ENCODE measurements at places on chromosomes 12 and 14.

DNA sequence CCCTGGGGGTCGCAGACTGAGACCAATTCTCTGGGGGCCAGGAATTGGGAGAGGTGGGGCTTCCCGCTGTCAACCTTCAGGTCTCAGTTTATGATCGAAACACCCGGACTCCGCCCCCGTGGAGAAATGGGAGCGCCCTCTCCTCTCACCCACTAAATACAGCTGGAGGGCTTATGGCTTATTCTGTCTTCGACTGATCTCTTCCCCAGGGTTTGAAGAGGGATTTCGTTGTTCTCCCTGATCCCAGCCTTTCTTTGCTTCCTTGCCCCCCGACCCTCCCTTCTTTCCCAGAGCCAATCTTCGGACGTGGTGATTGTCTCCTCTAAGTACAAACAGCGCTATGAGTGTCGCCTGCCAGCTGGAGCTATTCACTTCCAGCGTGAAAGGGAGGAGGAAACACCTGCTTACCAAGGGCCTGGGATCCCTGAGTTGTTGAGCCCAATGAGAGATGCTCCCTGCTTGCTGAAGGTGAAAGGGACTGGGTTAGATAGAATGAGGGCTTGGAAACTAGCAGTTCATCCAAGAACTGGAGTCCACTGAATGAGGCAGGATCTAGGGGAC is 607 bp downstream of the OS9 start:
- no peak for DNase-seq

DNA sequence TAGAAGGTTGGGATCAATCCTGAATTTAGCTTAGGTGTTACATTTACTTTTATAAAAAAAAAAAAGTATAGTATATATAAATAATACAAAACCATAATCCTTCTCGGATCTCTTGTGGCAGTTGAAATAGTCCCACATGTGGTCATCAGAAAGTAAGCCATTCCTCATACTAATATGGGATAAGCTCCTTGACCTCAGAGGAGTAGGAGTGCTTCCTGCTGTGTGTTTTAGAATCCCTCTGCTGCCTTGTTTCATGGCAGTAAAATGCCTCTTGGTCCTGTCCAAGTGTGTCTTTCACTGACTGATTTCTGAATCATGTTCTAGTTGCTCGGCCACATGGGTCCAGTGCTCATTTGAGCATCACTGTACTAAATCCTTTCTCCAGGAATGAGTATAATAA is 117.0 kb downstream of the NTN4 start:
- DNase-seq = no peak

GRCh38 chr14:103070971-103071542 is 13.0 kb upstream of the LBHD2 start:
- DNase-seq = no peak

GRCh38 chr14:92471919-92472318 is 41.7 kb upstream of the RIN3 start:
- DNase-seq = no peak

DNA sequence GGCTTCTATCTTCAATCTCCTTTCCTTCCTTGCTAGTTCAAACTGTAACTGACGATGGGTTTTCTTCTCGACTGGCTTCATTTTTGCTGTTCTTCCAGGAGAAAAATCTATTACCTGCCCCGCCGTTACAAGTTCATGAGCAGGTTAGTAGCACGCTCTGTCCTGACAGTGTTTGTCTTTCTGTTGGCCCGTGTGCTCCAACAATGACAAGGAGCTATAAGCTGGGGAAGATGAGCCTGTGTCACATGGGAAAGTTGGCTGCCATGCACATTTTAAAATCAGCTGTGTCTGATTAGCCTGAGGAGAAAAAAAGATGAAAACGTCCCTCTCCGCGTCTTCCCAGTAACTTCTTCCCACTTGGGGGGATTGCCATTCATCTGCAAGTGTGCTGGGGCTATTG is 180.2 kb downstream of the ANO4 start:
- no peak for DNase-seq

DNA sequence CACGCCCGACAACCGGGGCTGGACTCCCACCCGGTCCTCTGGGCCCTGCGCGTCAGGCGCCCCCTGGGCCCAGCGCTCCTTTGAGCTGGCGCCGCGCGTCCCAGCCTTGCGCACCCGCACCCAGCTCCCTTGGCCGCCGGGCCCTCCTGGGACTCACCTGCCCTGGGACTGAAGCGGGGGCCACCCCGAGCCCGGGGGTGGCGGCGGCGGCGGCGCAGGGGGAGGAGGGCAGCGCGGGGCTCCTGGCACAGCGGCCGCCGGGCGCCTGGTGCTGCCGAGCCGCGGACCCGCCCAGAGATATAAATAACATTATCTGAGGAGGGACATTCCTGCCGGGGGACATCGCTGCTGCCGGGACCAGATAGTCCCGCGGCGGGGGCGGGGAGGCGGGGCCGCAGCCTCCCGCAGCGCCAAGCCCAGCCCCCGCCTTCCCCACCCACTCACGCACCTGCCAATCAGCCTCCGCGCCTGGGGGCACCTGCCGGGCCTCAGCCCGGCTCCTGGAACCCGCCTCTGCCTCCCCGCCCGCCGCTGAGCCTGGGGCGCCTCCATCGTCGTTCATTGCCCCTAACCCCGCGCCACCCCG is at the start of gene SPTB:
SPTB (minus strand) TSS at position 273 of the 586 bp plus-strand sequence. CDS start 56,813 bp downstream, outside the sequence.
- peak; percentile 45 for DNase-seq

- no peak for DNase-seq
Observed at GRCh38 chr14:68487805-68488590, 304.9 kb downstream of the ZFP36L1 start.

DNA sequence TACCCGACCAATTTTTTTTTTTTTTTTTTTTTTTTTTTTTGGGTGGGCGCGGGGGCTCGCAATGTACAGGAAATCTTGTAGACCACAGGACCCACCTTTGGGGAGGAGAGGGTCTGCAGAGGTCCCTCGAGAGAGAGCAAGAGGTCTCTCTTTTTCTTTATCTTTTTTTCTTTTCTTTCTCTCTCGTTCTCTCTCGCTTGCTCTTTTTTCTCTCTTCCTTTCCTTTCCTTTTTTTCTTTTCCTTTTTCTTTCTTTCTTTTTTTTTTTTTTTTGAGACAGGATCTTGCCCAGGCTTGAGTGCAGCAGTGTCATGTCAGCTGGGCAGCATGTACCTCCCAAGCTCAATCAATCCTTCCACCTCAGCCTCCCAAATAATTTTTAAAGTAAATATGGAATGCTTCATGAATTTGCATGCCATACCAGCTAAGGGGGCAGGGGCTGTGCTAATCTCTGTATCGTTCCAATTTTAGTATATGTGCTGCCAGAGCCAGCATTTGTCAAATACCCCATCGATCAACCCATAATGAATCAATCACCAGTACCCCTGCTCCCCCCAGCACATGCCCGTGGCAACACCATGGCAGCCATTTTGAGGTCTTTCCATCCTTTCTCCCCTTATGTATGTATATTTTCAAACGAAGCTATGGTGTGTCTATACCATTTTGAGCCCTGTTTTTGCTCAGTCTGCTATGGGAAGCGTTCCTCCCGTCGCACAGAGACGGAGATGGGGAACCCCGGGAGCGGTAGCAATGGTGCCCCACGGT is 9.3 kb downstream of the PAPLN start:
- no peak for DNase-seq

DNA sequence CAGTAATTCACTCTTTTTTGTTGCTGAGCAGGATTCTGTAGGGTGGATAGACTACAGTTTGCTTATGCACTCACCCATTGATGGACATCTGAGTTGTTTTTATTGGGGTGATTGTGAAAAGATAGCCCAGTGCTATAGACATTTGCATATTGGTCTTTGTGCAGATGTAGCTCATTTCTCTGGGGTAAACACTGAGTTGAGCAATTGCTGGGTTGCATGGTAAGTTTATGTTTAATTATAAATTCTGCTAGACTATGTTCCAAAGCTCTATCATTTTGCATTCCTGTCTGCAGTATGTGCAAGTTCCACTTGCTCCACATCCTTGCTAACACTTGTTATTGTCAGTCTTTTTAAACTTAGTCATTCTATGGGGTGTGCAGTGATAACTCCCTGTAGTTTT is 65.4 kb upstream of the RFLNA start:
- DNase-seq = no peak

- no peak for DNase-seq
Observed at GRCh38 chr12:121784460-121784859, 9.0 kb downstream of the RHOF start.

GRCh38 chr12:106987846-106988245 is 900 bp upstream of the MTERF2 start:
- DNase-seq = no peak

DNA sequence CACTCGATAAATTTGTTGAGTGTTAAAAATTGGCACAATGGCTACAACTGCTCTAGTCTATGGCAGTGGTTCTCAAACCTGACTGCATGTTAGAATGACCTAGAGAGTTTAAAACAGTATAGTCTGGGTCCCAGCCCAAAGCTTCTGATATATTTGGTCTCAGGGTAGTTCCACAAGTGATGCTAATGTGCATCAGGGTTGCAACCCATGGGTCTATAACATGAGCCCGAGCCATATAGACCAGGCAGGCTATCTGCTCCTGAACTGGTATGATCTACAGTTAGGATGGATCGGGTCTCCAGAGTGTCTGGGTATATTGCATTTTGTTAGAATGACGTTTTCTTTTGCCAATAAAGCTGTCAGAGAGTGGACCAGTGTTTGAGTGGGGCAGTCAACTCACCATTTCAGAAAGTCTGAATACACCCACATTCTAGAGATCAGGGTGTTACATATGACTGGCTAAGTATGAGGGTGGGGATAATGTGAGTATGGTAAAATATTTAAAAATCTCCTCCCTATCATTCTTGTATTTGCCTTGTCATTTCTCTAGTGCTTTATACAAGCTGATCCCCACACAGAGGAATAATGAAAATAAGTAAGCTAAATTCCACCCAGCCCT is 80.9 kb downstream of the FRMD6 start:
- no peak for DNase-seq

GRCh38 chr14:26775765-26776563 is 178.1 kb upstream of the NOVA1 start:
- DNase-seq = no peak

DNA sequence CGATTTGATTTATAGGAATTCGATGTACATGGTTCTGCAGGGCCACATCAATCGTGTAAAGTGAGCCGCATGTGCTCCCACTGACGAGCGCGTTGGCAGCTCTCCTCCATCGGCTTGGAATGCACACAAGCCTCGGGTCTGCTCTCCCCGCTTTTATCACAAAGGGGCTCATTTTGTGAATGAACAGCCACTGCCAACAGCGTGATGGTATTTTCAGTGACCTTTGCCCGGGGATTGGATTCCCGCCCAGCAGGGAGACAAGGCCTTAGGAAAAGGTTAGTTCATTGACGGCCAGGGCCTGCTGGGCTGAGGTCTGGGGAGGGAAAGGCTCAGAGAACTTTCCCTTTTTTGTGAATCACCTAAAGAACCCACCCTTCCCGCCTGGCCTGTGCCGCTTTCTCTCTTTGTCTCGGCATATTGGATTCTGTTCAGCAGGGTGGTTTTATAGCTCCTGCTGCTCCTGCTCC is 232.1 kb downstream of the MSRB3 start:
- DNase-seq = no peak

- no peak for DNase-seq
Observed at GRCh38 chr14:54046250-54046649, 89.6 kb upstream of the BMP4 start.

DNA sequence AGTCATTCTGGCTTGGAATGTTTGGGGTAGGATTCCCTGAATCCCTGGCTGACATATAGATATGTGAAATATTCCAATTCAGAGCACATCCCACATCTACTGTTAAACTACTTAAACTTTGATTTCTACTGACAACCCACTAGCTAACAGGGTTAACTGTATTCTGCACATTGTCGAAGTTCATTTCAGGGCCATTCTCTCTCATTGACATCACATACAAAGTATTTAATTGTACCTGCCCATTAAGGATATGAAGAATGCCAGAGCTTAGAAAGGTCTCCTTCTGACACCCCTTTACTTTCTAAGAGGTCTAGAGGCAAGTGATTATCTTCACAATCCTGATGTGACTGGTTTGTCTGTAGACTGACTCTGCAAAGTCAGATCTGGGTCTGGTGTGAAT is 2.8 kb upstream of the DCN start:
- DNase-seq = no peak

- no peak for DNase-seq
Observed at GRCh38 chr14:94364964-94365363, 23.4 kb downstream of the SERPINA1 start.

GRCh38 chr12:59736786-59737185 is 141.0 kb downstream of the SLC16A7 start:
- DNase-seq = no peak

GRCh38 chr12:108722992-108723766 is 8.1 kb downstream of the CORO1C start:
- no peak for DNase-seq

GRCh38 chr12:388541-389141 is 479 bp downstream of the KDM5A start:
- peak; percentile 16 for DNase-seq

- DNase-seq = no peak
Observed at GRCh38 chr14:99756796-99757195, 36.4 kb upstream of the EML1 start.

DNA sequence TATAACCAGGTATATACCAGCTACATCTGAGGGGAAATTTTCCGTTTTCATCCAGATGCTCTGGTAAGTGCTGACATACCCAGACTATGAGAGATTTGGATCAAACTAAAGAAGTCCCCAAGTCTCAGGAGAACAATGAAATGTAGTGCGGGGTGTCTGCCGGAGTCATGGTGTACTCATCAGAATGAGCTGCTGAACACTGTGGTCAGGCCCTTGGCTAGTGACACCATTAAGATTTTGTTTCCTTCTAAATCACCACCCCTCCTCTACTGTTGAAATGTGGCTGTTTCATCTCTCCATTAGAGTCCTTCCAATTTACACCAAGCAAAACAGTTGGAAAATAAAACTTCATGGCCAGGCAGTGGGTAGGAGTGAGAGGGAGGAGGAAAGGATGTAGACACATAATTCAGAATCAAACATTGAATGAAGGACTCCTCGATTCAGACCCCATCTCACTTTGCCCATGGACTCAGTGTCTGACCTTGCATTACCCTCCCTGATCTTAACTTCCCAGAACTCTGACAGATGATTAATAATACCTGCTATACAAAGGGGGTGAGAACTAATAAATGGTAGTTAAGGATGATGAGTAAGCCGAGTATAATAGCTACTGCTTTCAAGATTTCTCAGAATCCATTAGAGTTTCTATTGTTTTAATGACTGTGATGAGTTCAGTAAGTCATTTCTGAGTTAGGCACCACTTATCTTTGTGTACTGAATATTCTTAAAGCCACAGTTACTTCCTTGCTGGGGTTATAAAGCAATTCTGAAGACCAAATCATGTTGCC is 127.4 kb downstream of the CRADD start:
- no peak for DNase-seq

GRCh38 chr14:64786296-64787149 is 82.3 kb downstream of the PLEKHG3 start:
- DNase-seq = no peak
